ENCODE measurements at places on chromosomes 16 and 17. TPM values are rescaled to one million over a fixed set of nuclear protein-coding genes. Genes with fewer than 3 reads are reported as not detected.

Gene CEP295NL
- 1.1 TPM for total RNA-seq

- DNase-seq = no peak
These were observed 38.4 kb downstream of the RANBP10 start for GRCh38 chr16:67767953-67768352.

- DNase-seq = peak; percentile 82
These were observed 21.5 kb upstream of the KRT19 start for GRCh38 chr17:41549596-41550039.

GRCh38 chr16:84499638-84500037 is 4.8 kb downstream of the MEAK7 start:
- DNase-seq = no peak

- no peak for DNase-seq
These were observed 43.5 kb downstream of the JPH3 start for GRCh38 chr16:87645802-87646201.

Gene SALL1
- 1.6 TPM for total RNA-seq

Gene TAC4
- not detected for total RNA-seq

Gene CD300LD
- not detected for total RNA-seq

DNA sequence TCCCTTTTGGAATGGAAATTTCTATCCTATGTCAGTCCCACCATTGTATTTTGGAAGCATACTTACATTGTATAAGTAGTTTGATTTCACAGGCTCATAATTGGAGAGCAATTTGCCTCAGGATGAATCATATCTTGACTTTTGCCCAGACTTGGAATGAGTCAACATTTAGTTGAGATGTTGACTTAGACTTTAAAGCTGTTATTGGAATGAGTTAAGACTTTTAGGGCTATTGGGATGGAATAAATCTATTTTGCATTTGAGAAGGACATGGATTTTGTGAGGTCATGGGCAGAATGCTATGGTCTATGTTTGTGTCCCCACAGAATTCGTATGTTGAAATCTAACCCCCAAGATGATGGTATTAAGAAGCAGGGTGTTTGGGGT is 12.2 kb upstream of the ZNF594 start:
- no peak for DNase-seq

Gene ZNF385C
- total RNA-seq = 0.40 TPM

Gene TEX19
- total RNA-seq = not detected

DNA sequence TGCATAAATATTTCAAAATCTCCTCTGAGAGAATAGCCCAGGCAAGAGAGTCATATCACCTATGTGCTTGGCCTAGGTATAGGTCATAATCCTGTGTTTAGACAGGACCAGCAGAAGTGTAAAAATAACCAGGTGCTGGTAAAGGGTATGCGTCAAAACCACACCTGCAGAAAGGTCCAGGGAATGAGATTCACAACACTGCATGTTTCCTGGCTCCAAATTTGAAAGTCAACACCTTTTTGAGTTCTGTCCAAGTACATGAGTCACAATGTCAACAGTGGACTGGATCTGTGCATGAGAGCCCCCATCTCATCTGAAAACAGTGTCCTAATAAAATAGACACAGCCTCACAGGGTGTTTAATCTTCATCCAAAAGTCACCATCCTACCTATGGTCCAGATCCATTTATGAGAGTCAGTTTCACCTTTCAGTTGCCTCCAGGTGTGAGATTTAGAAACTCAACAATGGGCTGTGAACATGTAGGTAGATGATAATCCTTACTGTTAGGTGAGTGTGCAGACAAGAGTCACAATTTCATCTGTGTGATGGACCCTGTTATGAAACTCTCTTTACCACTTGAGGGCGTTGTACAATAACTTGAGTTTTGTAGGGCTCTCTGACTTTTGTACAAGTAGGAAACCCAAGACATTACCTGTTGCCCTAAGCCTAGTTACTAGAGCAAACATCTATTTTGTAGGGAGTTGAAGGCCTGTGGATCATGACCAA is 2100.7 kb downstream of the TP53TG3F start:
- DNase-seq = no peak

Measured in left colon (tissue), 2 donors.